Activated naive CD8-positive, alpha-beta T cell treated with anti-CD3 and anti-CD28 coated beads for 36 hours (primary cell): ENCODE measurements at places on chromosomes 4 and X. TPM values are rescaled to one million over a fixed set of nuclear protein-coding genes. Genes with fewer than 3 reads are reported as not detected.

DNA sequence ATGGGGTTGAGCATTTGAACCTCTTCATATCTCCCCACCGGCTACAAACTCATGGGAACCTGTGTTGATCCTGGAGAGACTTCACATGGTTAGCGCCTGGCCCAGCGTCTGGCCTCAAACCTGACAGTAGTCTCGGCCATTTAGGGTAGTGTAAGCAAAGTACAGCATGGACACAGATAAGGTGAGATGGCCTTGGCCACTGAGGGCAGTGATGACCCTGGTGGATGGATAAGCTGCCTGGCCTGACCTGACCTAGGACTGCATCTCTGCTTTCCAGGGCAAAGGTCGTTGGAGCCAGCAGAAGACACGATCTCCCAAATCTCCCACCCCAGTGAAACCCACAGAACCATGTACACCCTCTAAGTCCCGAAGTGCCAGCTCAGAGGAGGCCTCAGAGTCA is 51.7 kb downstream of the BCORL1 start:
- no peak for DNase-seq

PABPC4L gene
- not detected for total RNA-seq

DNA sequence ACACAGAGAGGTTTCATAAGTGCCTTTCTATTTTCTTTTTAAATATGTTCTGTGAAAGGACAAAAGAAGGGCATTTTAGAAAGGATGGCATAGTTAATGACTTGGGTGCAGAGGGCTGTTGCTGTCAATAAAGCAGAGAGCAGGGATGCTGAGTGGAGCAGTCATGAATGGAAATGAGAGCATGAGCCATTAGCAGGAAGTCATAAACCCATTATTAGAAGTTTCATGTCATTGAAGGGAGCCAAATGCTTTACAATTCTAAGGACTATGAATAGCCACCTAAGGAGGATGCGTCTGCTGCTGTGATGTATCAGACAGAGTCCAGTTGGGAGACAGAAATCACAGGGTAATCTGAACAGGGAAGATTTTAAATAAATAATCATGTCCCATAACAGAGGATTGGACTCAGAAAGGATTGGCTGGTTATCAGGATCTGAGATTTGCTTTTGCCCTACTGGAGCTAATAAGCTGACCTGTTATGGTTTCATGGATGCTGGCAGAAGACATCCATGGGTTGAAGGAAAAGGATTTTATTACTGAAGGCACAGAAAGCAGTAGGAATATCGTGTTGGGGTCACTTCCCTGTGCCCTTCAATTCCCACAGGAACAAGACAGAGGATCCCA is 47.5 kb upstream of the WDR19 start:
- no peak for DNase-seq

APOOL gene
- total RNA-seq, result 22.2 TPM

DNA sequence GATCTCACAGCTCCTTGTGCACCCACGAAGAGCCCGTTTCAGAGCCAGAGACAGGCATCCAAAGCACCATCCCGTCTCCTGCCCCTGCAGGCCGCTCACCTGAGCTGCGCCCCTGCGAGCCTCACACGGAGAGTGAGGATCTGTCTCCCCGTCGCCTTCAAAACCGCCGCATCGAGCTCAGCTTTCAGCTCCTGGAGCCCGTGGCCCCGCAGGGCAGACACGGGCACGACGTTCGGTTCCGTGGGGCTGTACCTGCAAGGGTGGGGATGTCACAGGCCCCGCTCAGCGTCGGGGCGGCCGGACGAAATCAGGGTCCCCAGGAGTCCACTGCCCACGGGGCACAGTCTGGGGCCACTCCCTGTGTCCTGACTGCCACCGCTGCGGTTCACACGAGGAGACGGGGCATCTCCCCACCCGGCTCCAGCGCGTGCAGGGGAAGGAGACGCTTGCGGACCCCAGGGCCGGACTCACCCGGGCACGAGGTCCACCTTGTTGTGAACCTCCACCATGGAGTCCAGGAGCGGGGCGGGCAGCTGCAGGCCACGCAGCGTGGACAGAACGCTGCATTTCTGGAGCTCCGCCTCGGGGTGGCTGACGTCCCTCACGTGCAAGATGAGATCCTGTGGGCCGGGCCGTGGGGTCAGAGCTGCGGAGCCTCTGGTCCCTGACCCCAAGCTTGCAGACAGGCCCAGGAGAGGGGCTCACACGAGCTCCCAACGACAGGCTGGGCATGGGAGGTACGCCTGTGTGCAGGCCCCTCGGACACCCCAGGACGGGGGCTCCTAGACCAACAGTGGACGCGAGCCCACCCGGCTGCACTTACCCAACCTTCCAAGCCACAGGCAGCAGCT is 11.1 kb downstream of the GTPBP6 start:
- no peak for DNase-seq

CRMP1 gene
- not detected for total RNA-seq

DNA sequence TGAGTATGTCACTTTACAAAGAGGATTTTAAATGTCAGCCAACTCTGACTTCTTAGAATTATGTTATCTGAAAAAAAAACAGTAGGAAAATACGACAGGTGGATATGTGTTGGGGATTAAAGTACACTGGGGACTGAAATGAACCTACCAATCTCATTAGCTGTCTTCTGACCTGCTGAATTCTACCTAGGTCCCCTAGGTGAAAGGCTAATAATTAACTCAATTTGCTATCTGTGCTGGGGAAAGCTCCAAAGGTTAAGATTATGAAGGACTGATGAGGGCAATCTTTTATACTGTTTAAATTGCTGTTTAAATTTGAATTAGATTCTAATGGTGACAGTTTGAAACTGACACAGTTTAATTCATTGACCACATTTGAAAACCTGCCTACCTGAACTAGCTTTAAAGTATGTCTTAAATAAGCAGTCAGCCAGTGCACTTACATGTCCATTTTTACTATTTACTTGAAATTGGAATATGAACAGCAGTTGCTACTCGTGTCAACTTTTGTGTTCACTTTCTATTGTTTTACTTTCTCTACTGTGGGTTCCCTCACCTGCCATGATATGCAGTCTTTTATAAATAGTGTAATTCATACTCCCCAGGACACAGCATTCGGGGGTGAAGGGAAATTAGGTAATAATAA is 977.3 kb downstream of the C4orf33 start:
- DNase-seq, result no peak

DGAT2L6 gene
- total RNA-seq, result not detected

- no peak for DNase-seq
Measured at GRCh38 chr4:6692806-6693205, 872 bp upstream of the S100P start.

SHROOM3 gene
- 0.10 TPM for total RNA-seq

- DNase-seq, result no peak
Measured at GRCh38 chrX:47644557-47645091, 5.7 kb downstream of the ELK1 start.

- DNase-seq, result no peak
Measured at GRCh38 chr4:6410068-6410467, 62.3 kb downstream of the PPP2R2C start.
